ENCODE measurements at places on chromosomes 3 and 15. TPM values are rescaled to one million over a fixed set of nuclear protein-coding genes. Genes with fewer than 3 reads are reported as not detected.

DNA sequence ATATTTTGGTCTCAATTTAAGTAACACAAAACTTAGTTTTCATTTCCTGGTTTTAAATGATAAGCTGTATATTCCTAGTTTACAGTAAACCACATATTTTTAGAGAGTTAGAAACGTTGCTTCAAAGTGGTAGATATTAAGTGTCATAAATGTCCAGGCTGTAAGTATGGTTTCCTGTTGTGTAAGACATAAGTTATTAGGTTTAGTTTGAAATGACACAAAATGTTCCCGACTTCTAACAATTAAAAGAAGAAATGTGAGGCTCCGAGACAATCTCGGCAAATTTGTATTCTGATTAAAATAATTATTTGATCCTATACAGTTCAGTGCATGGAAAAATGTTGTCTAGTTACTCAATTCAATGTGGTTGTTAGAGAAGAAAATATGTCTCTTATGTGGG, 387.3 kb downstream of the EPHA3 start:
- no peak for DNase-seq

DNA sequence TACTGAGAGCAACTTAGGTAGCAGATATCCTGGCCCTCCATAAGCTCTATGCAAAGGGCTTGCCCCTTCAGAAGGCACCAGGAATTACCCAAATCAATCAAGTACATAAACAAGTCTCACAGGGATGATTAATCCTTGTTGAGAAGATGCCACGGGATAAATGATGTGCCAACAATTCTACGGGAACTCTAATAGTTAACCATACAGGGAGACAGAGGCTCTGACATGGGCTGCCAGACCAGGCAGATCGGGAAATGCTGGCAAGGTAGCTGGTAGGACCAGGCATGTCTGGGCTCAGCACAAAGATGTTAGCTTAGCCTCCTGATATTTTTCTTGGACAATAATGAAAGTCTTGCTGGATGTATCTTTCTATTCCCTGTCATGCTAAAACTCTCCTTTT, 249.3 kb upstream of the THBS1 start:
- DNase-seq, result no peak

GRCh38 chr15:77696871-77697270, 64.2 kb upstream of the LINGO1 start:
- DNase-seq, result no peak

DNA sequence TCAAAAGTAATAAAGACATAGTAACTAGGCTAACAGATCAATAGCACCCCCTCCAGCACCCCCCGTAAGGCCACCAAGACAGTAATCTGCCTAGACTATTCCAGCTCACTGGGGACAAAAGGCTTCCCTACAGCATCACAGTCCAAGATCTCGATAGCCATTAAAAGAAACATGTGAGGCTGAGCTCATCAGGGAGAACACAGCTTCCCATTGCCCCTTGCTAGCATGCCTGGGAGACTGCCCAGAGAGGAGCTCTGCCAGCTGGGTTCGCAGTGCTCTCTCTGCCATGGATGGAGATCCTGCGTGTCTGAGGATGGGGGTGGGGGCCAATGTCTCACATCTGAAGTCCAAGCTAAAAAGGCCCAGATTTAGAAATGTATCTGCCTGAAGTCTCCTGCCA, 17.8 kb downstream of the LRIG1 start:
- DNase-seq, result no peak

DNA sequence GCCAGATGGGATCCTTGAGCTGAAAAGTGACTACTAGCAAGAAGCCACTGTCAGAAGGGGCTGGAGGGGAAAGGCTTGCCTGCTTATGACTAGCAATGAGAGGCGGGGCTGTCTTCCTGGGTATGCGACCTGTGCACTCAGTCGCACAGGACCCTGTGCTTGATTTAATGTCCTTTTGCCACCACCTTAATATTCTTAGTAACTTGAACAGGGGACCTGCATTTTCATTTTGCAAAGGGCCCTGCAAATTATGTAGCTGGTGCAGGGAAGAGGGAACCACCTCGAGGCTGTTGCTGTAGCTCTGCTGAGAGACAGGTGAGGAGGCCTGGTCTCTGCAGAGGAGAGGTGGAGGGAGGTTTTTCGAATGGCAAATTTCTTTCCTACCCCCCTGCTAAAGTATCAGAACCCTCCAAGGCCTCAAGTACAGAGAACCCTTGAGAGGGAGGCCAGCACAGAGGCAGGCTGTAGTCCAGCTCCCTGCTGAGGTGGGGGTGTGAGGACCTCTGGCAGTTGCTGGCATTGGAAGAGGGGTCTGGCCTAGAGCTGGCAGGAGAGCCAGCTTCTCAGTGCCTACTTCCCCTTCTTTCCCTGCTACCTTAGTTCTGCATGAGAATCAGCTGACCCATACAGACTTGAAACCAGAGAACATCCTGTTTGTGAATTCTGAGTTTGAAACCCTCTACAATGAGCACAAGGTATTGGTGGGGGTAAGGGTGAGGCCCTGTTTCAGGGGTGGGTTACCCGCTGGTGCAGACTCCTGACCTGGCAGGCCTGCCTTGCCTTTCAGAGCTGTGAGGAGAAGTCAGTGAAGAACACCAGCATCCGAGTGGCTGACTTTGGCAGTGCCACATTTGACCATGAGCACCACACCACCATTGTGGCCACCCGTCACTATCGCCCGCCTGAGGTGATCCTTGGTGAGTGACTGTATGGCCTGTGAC, 11.4 kb downstream of the CLK3 start:
- no peak for DNase-seq

DNA sequence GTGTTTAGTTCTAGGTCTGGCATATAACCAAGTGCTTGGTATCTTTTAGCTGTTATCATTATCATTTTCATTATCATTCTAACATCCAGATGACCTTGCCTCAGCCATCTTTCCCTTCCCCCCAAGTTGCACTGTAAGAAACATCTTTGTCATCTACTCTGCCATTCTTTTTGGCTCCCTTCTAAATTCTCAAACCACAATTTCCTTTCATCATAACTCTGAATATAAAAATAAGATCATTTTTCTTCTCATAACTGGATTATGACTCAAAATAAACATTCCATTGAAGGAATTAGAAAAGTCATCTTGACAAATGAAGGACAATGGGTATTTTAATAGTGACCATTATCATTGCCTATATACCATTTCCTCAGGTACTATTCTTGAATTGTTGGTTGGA, 786.2 kb downstream of the AGBL1 start:
- DNase-seq, result no peak

DNA sequence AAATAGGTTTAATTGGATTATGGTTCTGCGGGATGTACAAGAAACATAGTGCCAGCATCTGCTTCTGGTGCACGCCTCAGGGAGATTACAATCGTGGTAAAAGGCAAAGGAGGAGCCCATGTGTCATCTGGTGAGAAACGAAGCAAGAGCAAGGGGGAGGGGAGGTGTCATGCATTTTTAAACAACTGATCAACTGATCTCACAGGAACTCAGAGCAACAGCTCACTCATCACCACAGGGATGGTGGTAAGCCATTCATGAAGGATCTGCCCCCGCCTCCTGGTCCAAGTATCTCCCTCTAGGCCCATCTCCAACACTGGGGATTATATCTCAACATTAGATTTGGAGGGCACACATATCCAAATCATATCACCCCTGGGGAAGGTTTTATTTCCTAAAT, 42.1 kb upstream of the FGF7 start:
- DNase-seq, result no peak

- no peak for DNase-seq
Measured at GRCh38 chr3:40336101-40336500, 26.6 kb downstream of the EIF1B start.

DNA sequence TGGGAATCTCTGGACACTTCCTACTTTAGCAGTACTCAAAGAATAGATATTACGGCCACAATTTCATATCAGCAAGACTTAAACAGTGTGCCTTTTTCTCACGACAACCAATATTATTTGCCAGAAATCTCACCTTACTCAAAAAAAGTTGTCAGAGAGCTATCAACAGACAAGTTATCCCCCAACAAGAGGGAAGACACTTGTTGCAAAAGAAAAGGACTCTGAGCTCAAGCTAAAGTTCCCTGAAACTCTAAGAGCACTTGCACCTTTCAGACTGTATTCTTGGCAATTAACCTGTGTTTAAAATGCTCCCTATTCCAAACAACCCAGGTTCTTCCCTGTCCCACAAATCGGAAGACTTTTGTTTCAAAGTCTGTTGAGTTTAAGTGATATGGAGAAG, 4.5 kb downstream of the LRIG1 start:
- DNase-seq, result no peak

DNA sequence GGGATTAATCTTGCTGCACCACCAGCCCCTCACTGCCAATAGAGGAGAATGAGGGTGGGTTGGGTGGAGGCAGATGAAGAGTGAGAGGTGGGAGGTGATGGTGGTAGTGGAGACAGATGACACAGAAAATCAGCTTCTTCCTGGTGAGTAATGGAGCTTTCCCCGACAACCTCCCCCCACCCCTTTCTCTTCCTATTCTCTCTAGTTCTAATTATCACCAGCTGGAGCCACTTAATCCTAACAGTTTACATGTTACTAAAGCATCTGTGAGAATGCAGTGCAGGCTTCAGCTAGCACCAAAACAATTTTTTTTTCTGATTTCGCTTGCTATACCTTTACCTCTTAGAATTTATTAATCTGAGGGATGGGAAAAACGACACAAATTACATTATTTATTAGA, 116.1 kb upstream of the DNAJC19 start:
- DNase-seq, result no peak

- no peak for DNase-seq
Measured at GRCh38 chr3:100231668-100232067, 29.1 kb upstream of the TBC1D23 start.

GRCh38 chr15:75073197-75073596, 49.8 kb downstream of the PPCDC start:
- no peak for DNase-seq

DNA sequence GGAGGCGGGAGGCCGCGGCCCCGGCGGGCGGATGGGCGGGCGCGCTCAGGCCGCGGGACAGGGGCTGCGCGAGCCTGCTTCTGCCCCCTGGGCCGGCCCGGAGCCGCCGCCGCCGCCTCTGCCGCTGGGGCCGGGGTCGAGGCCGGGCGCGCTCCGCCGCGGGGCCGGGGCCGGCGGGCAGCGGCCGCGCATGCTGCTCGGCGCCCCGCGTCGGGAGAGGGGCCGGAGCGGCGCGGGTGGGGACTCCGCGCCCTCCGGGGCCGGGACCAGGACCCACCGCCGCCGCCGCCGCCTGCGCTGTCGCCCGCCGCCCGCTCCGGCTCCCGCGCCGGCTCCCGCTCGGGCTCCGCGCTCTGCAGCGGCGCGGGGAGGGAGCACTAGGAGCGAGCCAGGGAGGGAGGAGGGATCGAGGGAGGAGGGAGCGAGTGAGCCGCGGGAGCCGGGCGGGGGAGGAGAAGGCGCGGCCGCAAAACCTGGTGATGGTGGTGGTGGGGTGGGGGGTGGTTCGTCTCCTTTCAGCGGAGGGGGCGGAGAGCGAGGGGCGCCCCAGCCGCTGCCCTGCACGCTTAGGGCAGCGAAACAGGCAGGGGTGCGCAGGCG, at the start of gene LINGO1:
TSS of gene LINGO1 (minus strand) at position 379 of the 600 bp plus-strand sequence. CDS start 597 bp downstream, outside the sequence.
- no peak for DNase-seq

DNA sequence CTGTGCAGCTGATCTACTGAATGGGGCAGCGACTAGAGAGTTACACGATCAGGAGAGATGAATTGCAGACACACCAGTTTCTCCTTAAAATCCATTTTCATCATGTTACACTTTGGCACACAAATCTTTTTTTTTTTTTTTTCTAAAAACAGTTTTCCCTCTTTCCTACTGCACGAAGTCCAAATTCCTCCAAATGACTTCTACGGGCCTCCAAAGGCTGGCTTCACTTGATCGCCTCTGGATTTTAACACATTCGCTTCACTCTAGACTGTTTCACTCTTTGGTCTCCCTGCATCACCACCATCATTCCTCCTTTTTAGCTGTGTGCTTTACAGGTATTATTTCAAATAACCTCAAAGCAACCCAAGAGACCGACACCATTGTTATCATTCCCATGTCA, 268.6 kb downstream of the RORA start:
- DNase-seq, result no peak

DNA sequence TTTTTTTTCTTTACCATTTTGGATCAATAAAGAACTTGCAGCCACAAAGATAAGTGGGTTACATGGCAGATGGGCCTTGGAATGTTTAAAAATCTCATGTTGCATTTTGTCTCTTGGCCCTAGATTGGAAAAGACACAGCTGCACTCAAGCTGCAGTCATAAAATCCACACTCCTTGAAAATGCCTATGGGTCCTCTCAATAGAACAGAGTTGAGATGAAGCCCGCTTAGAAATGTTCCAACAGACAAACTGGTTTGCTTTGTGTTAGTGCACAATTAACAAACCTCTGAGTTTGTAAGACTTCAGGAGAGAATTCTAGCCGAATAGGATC, 401.2 kb upstream of the CDIN1 start:
- DNase-seq, result no peak

GRCh38 chr3:2790266-2790815, 319.8 kb downstream of the IL5RA start:
- DNase-seq, result no peak

- DNase-seq, result no peak
Measured at GRCh38 chr15:85026304-85027032, 44.8 kb downstream of the PDE8A start.

DNA sequence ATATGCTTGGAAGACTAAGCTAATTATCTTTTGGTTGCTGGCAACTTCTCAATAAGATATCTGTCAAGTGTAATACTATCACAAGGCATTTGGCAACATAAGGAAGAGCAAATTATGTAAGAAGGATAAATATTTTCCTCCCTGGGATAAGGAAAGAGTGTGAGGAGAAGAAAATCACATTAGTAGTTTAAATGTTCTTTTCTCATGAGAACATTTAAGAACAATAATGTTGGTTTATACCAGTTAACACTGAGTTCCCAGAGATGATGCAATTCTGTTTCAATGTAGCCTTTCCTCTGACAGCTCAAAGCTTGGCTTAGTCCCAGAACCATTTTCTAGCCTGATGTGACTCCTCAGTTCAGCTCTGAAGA, 66.1 kb upstream of the NPHP3 start:
- DNase-seq, result no peak

DNA sequence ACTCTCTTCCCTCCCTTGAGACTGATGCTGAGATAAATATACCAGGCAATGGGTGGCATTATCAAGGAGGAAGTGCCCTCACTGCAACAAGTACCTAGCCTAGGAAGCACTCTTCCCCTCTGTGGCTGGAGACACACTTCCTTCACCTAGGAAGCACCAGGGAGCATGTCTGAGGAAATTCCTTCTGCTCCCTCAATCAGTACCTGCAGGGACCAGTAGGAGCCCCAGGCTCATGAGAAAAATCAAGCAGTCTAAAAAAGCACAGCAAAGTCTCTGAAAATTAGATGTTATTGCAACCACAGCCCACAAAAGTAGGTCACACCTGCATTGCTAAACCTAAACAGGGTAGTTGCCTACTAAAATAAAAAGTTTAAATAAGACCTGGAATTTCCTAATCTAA, 78.2 kb upstream of the TRPM1 start:
- DNase-seq, result no peak

GRCh38 chr15:64865126-64865997, 23.6 kb downstream of the PLEKHO2 start:
- no peak for DNase-seq

The RTP1 gene
- not detected for total RNA-seq

The GOLGA6L10 gene
- 2.9 TPM for total RNA-seq

The HOMER2 gene
- 86.0 TPM for total RNA-seq

The SRGAP3 gene
- total RNA-seq, result 33.1 TPM

The CELSR3 gene
- 1.6 TPM for total RNA-seq

The LRRC49 gene
- total RNA-seq, result 3.6 TPM

The IQCH gene
- total RNA-seq, result 1.4 TPM

The ASB14 gene
- not detected for total RNA-seq

The GUCA1C gene
- total RNA-seq, result not detected

The SMCO1 gene
- total RNA-seq, result not detected

The FAM107A gene
- total RNA-seq, result 27.5 TPM

The GOLGA8Q gene
- total RNA-seq, result not detected

The CDHR4 gene
- not detected for total RNA-seq

The CPB1 gene
- total RNA-seq, result not detected

The NISCH gene
- 68.7 TPM for total RNA-seq
